Stimulated activated CD8-positive, alpha-beta memory T cell treated with anti-CD3 and anti-CD28 coated beads, Interleukin-2, amount 100 ng/mL, for 1 hour (primary cell): ENCODE measurements at places on chromosomes 4 and X.

GRCh38 chrX:153882086-153882498, 3.9 kb downstream of the L1CAM start:
- no peak for DNase-seq

GRCh38 chr4:11765849-11766453, 337.3 kb upstream of the HS3ST1 start:
- DNase-seq = no peak

DNA sequence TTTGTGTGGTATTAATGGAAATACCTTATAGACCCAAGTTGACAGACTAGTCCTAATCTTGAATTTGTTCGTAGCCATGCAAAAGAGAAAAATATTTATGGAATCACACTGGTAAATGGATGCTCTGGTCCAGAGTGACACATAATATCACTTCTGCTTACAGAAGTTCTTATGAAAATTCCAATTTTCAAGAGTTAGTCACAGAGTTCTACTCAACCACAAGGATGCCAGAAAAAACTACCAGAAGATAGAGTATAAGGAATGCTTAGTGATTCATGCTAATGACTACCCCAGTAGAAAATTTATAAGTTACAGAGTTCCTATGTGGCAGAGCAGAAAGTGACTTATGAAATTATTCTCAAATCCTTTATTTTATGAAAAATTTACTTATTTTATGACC, 1384.8 kb downstream of the FAM133A start:
- no peak for DNase-seq

GRCh38 chrX:115609621-115610020, 48.6 kb downstream of the PLS3 start:
- DNase-seq = no peak

GRCh38 chr4:167587361-167587760, 353.1 kb upstream of the SPOCK3 start:
- no peak for DNase-seq

- no peak for DNase-seq
Observed at GRCh38 chr4:159232465-159233106, 129.7 kb downstream of the RAPGEF2 start.

DNA sequence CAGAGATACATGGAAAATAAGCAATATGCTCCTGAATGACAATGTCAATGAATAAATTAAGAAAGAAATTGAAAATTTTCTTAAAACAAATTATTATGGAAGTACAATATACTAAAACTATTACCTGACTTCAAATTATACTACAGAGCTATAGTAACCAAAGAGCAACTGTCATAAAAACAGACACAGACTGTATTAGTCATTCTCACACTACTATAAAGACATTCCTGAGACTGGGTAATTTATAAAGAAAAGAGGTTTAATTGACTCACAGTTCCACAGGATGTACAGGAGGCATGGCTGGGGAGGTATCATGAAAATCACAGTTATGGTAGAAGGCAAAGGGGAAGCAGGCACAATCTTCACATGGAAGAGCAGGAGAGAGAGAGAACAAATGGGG, 60.0 kb upstream of the CYSLTR1 start:
- DNase-seq = no peak

DNA sequence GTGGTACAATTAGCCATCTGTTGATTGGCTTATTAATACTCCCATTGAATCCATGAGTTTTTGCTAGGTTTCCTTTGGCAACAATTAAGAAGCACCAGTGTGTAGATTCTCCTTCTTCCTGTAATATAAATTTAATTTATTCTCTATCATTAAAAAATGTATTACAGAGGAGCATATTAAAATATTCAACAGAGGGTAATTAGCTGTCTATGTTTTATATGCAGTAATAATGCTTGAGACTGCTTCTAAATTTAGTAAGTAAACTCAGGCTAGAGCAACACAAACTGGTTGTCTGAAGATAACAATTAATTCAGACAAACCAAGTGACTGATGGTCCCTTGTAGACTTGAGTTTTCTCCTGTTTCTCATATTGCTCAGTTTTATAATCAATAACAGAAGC, 192.4 kb downstream of the FAT4 start:
- DNase-seq = no peak

DNA sequence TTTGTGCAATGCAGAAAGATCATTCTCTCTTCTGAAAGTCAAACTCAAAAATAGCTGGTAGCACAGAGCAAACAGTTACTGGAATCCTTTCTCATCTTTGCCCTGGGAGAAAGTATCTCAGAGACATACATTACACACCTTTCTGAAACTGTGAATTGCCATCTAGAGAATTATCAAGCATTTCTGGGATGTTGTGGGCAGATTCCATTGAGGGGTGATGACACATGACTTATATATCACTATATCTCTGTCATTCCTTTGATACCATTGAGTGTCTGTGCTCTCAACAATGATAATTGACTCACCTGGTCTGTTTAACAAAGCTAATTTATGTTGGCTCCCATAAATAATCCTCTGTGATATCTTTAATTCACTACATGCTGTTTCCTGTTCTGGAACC, 13.0 kb downstream of the SLIT2 start:
- no peak for DNase-seq

GRCh38 chrX:150405576-150405975, 42.5 kb downstream of the MAMLD1 start:
- DNase-seq = no peak

DNA sequence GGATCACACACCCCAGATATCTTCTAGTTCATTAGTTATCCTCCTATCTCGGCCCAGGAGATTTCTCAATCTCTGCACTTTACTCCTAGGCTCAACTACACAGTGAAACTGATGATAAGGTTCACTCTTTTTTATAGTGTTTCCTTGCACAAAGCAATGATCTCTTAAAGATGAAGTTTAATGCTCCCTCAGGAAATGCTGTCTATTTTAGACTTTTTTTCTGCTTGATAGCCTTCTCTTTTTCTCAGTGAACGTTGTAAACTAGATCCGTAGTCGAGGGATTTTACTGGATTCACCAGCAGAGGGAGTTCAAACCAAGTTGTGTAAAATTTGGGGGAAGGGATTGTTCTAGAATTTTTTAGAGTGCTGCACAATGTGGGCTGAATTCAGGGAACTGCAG, 269.6 kb downstream of the GBA3 start:
- no peak for DNase-seq

GRCh38 chr4:28921886-28922285, 1798.3 kb upstream of the PCDH7 start:
- no peak for DNase-seq

DNA sequence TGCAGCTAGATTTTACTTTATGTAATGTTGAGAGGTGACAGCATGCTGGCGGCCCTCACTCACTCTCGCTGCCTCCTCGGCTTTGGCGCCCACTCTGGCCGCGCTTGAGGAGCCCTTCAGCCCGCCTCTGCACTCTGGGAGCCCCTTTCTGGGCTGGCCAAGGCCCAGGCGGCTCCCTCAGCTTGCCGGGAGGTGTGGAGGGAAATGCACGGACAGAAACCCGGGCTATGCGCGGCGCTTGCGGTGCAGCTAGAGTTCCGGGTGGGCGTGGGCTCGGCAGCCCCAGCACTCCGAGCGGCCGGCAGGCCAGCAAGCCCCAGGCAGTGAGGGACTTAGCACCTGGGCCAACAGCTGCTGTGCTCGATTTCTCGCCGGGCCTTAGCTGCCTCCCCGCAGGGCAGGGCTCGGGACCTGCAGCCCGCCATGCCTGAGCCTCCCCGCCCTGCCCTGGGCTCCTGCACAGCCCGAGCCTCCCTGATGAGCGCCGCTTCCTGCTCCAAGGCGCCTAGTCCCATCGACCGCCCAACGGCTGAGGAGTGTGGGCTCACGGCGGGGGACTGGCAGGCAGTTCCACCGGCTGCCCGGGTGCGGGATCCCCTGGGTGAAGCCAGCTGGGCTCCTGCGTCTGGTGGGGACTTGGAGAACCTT, 128.7 kb downstream of the GASK1B start:
- no peak for DNase-seq

GRCh38 chr4:71680706-71681105, 103.2 kb downstream of the GC start:
- DNase-seq = no peak

- no peak for DNase-seq
Observed at GRCh38 chr4:3821580-3822229, 55.5 kb downstream of the ADRA2C start.

GRCh38 chrX:147478899-147479298, 432.8 kb upstream of the FMR1 start:
- DNase-seq = no peak

DNA sequence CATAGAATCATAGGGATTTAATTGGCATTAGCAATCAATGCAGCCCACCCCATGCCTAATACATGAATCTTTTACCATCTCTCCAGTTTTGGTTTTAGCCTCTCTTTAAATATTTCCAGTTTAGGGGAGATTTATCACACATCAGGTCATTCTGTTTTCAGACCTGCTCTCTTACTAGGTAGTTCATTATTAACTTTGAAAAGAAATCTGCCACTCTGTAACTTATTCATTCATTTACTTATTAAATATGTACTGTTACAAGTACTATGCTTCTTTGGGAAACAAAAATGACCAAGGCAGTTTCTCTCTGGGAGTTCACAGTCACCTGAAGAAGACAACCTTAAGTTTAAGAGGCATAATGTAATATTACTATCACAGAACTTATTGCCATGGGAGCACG, 62.1 kb downstream of the USO1 start:
- no peak for DNase-seq

GRCh38 chr4:155009288-155009687, 199.1 kb upstream of the NPY2R start:
- no peak for DNase-seq

DNA sequence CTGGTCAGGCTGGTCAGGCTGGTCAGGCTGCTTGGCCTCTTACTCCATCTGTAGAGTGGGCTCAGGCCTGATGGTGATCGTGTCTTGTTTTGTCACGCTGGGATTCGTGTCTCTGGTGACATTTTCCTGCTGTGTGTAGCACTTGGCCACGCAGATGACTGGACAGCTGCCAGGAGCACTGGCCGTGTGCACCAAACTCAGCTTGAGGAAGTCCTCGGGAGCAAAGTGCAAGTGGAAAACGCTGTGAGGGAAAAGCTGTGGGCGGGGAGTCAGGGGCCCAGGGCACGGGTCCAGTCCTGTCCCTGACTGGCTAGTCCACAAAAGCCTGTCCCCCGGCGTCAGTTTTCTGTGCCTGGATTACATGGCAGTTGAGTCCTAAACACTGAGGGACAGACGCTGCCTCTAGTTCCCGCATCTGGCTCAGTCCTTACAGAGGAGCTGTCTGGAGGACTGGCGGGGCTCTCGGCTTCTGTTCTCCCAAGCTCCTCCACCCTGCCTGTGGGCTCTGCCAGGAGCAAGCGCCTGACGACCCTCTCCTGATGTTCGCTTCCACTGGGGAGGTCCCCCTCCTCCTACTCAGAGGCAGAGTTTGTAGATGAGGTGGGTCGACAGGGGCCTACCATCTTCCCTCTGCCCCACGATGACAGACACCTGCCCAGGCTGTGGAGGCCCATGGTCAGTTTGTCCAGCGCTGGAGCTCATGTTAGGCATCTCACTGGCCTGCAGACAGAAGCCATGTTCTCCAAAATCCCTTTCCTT, 35.9 kb upstream of the GRPEL1 start:
- DNase-seq = no peak

- no peak for DNase-seq
Observed at GRCh38 chr4:144645102-144645630, 790 bp upstream of the HHIP start.

DNA sequence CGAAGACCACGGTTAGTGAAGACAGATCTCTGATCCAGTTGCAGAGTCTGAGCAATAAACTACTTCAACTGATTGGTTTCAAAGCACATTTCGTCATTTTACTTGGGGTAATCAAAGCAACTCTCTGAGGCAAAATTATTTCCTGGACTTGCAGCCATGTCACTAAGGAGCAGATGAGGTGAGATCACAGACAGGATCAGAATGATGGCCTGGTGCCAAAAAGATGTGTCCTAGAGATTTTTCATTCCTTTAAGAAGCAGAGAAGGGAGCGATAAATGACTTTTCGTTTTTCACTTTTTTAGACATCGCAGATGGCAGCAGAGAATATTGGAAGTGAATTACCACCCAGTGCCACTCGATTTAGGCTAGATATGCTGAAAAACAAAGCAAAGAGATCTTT, 83.9 kb downstream of the PTTG2 start:
- DNase-seq = no peak

- DNase-seq = no peak
Observed at GRCh38 chr4:124135409-124135813, 577.1 kb downstream of the ANKRD50 start.

DNA sequence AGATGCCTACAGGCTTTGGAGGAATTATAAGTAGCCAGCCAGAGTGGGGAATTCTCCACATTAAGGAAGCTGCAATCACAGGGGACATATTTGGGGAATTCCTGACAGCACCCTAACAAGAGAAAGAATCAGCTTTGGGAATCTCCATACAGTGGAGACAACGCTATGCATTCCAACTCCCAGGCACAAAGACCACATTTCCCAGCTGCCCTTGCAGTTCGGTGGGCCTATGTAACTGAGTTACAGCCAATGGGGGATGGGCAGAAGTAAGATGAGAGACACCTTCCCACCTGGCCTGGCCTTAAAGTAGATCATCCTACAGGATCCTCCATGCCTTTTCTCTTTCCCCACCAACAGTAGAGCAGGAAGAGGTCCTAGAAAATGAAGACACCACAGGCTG, 43.4 kb upstream of the CCKAR start:
- DNase-seq = no peak

- DNase-seq = no peak
Observed at GRCh38 chr4:42277291-42277690, 120.0 kb upstream of the SHISA3 start.

GRCh38 chr4:108512615-108513505, 107.5 kb upstream of the RPL34 start:
- peak; percentile 17 for DNase-seq

- DNase-seq = no peak
Observed at GRCh38 chrX:100663642-100664041, 19.6 kb downstream of the SRPX2 start.

GRCh38 chr4:123163501-123163900, 233.1 kb upstream of the SPRY1 start:
- no peak for DNase-seq

- no peak for DNase-seq
Observed at GRCh38 chr4:73259571-73260090, 1.0 kb upstream of the ANKRD17 start.

DNA sequence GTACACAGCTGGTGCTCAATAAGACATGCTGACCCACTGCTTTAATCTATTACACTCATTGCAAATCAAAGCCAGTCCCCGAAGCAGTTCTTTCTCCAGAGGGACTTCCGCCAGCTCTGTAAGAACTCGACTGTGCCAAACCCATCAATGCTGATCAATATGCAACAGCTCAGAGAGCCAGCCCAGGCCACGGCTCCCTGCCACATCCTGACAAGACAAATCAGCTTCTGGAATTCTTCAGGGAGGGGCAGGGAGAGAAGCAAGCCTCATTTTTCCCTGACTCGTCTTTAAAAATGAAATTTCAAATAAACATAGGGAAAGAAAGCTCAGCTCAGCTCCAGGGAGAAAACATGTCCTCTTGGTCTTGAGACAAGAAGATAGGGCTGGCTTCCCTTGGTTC, 5.3 kb upstream of the ADRA2C start:
- no peak for DNase-seq

- DNase-seq = no peak
Observed at GRCh38 chrX:107836958-107837357, 11.3 kb downstream of the MID2 start.

- DNase-seq = no peak
Observed at GRCh38 chrX:39944416-39944815, 153.3 kb downstream of the BCOR start.

- no peak for DNase-seq
Observed at GRCh38 chr4:155611501-155611900, 55.1 kb upstream of the GUCY1A1 start.
